ENCODE measurements at places on chromosomes 7 and 10.

DNA sequence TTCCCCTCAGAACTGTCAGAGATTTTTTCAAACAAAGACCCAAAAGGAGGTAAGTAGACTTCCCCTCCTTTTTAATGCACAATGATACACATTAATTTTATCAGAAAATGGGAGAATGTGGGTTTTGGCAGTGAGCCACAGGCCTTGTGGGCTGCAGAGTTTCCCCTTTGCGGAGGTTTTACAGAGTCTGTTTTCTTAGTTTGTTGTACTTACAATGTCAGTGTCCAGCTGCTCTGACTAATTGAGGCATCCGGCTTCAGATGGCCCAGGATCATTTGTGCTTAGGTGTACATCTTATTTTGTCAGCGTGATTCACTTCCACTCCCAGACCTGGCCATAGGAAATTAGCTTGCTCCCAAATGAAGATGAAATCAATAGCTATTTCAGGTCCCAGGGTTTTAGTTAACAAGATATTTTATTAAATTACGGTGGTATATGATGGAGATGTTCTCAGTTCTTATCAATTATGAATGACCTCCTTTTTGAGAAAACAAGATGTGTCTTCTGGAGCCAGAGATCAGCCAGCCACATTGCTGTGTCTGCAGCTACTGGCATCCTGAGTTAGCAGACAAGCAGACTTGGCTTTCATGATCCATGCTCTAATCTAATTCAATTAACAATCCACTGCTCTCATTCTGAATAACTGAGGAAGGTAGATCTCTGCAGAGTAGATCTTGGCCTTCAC lies 1086.6 kb upstream of the SORCS1 start:
- no peak for DNase-seq

- DNase-seq = no peak
Measured at GRCh38 chr7:82129091-82129490, 314.5 kb downstream of the CACNA2D1 start.

DNA sequence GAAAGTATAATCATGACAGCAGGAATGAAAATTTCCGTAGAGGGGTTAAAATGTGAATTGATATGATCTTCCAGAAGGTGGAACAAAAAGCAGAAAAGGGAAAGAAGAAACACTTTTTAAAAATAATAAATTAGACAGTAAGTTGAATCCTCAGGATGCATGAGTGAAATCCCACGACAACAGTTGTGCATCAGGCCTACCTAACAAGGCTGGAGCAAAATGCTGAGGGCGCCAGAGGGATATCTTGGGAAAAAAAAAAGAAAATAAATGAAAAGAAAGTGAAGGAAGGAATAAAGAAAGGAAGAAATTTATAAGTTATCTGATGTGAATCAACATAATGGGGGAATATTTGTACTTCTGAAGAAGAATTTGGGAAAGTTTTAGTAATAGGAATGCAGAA lies 13.0 kb upstream of the HUS1 start:
- DNase-seq = no peak

GRCh38 chr10:1187151-1187854 lies 131.1 kb downstream of the WDR37 start:
- DNase-seq = no peak

DNA sequence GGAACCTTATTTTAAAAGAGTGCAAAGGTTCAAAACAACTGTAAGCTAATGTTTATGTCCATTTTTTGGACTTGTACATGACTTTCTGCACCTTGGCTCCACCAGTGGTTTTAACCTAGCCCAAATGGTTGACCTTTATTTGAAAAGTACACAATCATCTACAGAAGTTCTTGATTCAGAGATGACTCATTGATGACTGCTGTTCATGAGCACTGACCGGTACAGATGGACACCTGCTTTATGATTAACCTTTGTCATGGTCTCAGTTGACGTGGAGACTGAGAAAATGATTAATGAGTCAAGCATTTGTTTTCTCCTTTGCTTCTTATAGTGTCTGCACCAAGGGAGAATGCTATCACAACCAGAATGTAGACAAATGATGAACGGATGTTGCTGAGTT lies 55.7 kb upstream of the PTER start:
- no peak for DNase-seq

DNA sequence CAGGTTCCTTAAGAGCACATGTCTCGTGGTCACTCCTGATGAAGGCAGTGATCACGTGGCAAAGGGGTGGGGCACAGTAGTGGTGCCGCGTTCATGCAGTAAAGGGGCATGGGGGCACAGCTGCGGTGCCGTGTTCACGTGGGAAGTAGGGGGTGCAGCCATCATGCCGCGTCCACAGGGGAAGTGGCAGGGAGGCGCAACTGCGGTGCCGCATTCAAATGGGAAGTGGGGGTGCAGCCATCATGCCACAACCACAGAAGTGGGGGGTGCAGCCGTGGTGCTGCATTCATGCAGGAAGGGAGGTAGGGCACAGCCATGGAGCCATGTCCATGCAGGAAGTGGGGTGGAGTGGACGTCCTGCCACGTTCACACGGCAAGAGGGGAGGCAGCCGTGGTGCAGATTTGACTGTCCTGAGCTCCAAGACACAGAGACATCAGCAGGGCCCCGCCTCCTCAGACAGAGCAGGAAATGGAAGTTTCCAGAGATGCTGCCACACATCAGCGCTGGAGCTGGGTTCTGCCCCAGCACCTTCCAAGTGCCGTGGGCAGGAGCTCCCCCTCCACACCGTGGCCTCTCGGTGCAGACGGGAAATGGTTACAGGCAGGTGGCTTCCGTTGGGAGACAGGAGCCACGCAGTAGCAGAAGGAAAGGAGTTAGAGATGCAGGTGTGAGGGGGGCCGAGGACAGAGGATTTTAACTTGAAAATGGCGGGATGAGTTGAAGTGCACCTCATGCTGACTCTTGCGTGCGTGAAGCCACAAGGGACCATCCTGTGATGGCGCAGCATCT lies 95.0 kb upstream of the DDC start:
- DNase-seq = peak; percentile 23

DNA sequence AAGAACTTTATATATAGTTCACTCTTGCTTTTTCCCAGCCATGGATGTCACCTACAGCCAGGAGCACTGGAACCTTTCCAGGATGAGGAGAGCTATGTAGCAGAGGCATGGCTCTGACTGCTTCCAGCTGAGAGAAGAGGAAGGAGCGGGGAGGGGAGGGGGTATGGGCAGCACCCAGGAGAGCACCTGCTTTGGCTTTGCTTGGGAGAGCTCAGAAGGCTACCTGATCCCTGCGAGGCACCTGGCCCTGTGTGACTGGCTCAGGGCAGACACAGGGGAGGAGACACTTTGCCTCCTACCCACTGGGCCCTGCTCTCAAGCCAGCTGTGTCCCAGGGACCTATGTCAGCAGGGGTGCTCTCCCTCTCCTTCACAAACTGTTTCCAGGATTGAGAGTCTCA lies 67.1 kb downstream of the HK1 start:
- DNase-seq = no peak

GRCh38 chr10:110600487-110601101 lies 33.1 kb downstream of the SMC3 start:
- no peak for DNase-seq

DNA sequence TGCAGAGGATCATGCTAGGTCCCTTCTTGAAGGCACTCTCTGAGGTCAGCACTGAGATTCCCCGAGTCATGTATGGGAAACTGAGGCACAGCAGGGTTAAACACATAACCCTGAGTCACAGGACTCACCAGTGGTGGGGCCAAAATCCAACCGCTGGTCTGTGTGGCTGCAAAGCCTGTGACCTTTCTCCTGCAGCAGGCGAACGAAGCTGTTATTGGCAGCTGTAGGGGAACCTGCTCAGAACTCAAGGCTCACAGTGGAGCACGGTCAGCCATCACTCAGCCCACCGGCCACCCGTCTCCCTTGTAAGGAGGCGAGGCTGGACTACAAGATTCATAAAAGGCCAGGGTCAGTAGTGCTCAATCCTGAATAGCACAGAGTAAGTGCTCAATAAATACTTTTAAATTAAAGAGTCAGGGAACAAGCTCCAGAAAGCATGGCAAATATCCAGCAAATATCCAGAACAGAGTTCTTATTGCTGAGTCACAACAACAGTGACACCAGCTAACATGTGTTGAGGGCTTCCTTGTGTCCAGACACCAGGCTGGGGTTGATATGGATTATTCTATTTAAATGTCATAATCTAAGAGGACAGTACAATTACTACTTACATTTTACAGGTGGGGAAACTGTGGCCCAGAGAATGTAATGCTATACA lies 34.9 kb downstream of the CHST15 start:
- DNase-seq = no peak

DNA sequence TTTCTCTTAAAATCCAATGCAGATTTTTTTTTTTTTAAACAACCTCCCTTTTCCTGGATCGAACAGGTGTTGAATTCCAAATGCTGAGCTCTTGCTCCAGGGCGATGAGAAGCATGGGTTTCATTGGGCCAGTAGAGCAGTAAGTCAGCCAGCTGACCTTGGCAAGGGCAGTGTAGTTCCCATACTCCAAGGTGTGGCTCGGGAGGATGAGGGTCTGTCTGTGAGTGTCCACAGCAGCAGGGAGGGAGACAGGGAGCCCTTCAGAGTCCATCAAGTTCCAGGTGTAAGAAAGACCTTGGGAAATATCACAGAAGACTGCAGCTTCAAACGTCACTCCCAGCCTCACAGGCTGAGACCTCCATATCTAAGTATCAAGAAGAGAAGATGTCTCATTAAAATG lies 50.4 kb downstream of the PKD1L1 start:
- no peak for DNase-seq

DNA sequence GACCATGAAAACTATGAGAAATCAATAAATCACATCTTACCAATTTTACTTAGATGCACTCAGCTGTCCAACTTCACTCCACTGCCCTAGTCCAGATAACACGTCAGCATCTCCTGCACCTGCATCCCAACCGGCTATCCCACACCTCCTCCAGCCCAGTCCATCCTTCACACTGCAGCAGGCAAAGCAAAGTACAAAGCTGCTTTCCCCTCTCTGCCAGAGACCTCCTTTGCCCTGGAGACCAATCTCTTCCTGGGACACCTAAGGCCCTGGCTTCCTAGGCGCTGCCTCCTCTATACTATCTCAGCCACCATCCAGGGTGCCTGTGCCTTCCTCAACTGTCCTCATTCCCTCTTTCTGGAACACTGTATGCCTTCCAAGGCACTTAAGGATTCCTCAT lies 90.3 kb upstream of the DDC start:
- no peak for DNase-seq

GRCh38 chr7:107966711-107967110 lies 36.2 kb downstream of the LAMB1 start:
- no peak for DNase-seq
